ENCODE measurements at places on chromosomes 11 and 22.

DNA sequence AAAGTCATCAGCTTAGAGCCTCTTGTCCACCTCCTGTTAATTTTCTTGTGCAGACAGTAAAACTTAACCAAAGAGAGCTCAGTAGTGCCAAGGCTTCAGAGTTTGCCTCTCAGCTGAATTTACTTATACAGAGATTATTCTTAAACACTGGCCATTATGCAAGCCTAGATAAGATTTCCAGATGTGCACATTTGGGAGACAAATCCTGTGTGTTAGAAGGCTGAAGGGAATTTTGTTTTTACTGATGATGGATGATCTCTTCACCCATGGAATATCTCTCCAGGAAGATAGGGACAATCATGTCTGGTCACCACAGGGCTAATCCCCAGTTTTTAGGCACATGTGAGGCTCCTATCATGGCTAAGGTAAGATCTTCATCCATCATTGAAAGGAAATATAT is 157.6 kb upstream of the FAT3 start:
- no peak for DNase-seq

- no peak for DNase-seq
Observed at GRCh38 chr11:72720047-72720446, 32.2 kb downstream of the ARAP1 start.

DNA sequence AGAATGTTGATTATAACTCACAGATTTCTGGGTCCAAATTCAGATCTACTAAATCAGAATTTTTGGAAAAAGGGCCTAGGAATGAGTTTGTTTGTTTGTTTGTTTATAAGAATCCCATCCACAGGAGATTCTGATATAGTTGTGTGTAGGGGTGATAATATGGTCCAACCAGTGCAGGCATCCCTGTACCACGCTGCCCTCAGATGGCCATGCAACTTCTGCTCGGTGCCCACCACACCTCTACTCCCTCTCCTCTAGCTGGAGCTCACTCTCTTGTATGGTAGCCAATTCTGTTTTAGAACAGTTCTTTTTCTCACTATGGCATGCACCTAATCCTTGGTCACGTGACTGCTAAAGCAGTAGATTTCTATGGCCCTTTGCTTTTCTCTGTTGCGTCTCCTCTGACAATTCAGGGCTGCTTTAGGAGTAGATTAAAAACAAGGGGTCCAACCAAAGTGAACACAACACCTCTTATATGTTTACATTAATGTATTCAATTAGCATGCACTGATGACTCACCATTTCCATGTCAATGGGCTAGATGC is 103.3 kb upstream of the KCNA4 start:
- no peak for DNase-seq

- no peak for DNase-seq
Observed at GRCh38 chr11:45655831-45656230, 9.6 kb downstream of the CHST1 start.

- no peak for DNase-seq
Observed at GRCh38 chr11:91406009-91406408, 818.6 kb upstream of the FAT3 start.

DNA sequence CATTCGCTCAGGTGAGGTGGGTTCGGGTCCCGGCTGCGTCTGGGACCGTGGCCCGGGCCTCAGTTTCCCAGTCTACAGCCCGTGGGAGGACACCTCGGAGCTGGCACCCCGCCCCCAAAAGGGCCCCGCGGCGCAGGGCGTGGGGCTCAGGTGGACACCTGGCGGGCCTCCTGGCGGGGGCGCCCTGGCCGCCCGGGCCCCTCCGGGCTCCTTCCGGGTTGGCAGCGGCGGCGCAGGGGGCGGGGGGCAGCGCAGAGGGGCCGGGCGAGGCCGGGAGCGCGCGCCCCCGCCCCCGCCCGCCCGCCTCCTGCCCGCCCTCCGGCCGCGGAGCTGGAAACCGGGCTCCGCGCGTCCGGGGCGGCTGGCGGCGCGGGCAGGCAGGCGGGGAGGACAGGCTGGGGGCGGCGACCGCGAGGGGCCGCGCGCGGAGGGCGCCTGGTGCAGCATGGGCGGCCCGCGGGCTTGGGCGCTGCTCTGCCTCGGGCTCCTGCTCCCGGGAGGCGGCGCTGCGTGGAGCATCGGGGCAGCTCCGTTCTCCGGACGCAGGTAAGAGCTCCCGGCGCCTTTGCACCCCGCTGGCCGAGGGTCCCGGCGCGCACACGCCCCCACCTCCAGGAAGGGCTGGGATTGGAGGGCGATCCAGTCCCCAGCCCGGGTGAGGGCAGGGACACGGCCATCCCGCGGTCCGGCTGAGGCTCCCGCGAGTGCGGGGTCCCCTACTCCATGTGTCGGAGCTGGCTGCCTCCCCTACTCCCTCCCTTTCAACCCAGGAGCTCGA is at the start of gene EMID1:
Gene EMID1, plus strand, starts transcription at position 303 of the 778 bp plus-strand sequence. Its CDS starts 143 bp downstream, at position 446.
- DNase-seq = no peak

GRCh38 chr11:123351375-123351774 is 78.7 kb upstream of the GRAMD1B start:
- DNase-seq = no peak

GRCh38 chr11:17827006-17827405 is 92.4 kb downstream of the KCNC1 start:
- no peak for DNase-seq

DNA sequence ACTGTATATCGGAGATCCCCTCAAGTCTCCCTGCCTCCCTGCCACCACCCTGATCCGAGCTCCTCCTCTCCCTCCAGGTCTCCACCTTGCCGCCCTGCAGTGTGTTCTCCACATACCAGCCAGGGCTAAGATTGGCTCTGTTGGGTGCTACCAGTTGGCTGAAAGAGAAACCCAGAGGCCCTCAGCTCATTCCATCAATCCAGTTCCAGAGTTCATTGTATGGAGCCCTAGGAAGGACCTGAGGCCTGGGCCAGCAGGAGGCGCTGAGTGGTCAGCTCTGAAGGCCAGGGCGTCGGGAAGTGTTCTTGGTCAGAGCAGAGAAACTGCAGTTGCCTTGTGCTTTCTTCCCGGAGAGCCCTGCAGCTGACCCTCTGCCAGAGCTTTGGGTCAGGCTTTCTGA is 2.2 kb upstream of the TOP3B start:
- no peak for DNase-seq

- no peak for DNase-seq
Observed at GRCh38 chr11:5631417-5631816, 6.6 kb downstream of the TRIM34 start.
